Fibroblast of pulmonary artery (primary cell): ENCODE measurements at places on chromosomes 1 and 21.

DNA sequence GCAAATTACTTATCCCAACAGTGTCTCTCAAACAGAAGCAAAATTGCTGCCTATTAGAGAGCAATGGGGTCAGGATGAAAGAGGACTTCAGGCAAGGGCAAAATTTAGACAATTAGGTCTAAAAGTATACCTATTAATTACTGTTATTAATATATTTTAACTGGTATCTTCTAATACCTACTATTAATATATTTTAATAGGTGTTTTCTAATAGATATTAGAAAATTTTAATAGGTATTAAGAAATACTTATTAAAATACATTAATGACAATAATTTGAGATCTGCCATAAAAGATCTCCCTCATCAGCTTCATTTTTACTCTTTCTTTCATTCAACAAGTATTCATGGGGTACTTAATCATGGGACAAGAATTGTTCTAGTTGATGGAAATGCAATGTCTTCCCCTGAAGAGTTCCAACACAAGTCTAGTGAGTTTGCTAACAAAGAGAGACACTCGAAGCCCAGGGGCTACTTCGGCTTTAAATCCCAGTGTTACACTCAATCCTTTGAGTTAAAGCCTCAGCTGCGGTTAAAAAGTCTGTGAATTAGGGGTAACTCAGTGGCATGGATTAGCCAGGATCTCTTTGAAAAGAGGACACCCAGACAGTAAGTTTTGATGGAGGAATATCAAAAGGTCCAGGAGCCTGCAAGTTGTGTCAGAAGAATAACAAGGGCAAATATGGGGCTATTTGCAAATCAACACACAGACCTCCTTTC, 44.1 kb downstream of the STYXL2 start:
- DNase-seq = no peak

DNA sequence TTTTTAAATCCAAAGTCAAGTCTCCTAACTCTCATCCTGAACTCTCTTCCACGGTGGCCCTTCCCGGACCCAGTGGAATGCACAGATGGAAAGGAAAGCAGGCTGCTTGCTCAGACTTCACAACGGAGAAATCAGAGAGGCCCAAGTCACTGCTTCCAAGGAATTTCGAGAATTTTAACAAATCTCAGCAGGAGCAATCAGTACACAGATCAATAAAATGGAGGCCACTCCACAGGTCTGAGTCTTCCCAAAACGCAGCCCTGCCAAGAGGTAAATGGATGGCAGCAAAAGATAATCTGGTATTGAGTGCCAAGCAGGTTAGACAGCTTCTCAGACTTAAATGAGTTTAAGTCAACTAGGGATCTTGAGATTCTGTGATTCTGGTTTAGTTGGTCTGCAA, 81.1 kb upstream of the TIAM1 start:
- DNase-seq = no peak

DNA sequence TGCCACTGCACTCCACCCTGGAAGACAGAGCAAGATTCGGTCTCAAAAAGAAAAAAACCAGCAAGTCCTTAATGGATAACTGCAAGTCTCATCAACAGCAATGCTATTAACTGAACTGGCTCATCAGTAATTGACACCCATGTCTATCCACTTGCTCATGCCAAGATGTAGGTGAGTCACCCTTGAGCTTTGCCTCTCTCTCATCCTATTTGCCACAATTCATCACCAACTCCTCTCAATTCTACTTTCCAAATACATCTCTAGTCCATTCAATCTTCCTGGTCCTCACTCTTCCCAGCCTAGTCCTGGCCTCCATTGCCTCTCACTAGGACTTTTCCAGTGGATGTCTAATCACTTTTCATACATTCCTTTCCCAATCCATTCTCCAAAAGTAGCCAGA, 103.7 kb upstream of the PRMT6 start:
- DNase-seq = no peak

GRCh38 chr21:41612674-41613532, 104.9 kb upstream of the TMPRSS2 start:
- DNase-seq = peak; percentile 96

- DNase-seq = peak; percentile 89
These were observed 14.3 kb upstream of the SKI start for GRCh38 chr1:2213576-2214505.

DNA sequence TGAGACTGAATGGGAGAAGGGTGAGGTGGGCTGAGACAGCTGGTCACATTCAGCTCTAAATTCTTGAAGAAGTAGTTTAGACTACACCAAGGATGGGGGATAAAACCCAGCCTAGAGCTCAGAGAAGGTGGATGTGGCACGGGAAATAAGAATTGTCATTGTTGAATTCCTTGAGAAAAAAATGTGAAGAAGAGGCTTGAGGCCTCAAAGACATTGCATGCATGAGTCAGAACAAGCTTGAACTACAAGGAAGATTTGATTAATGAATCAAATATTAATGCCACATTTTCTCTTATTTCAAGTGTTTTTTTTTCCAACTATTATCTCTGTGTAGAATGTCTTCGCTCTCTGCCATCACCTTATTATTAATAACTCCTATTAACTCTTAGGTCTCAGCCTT, 58.9 kb downstream of the MAP3K7CL start:
- no peak for DNase-seq

- no peak for DNase-seq
These were observed 11.7 kb upstream of the EPHA2 start for GRCh38 chr1:16167331-16168143.

DNA sequence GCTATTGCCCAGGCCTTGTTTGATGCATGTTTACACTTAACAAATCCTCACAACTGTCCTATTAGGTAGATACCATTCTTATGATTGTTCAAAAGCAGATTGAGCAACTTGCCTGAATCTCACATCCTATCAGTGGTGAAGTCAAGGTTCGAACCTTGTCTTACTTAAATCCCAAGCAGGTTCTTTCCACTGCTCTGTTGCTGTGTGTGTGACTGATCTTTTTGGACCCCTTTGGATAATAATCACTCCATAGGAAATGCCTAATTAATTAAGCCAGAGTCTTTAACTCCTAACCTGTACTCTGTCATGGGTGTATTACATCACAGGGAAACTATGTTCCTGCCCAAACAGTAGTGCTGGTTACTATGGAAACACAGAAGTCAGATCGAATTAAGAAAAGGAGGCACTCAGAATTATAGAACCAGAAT, 84.2 kb downstream of the SPATA46 start:
- peak; percentile 39 for DNase-seq

DNA sequence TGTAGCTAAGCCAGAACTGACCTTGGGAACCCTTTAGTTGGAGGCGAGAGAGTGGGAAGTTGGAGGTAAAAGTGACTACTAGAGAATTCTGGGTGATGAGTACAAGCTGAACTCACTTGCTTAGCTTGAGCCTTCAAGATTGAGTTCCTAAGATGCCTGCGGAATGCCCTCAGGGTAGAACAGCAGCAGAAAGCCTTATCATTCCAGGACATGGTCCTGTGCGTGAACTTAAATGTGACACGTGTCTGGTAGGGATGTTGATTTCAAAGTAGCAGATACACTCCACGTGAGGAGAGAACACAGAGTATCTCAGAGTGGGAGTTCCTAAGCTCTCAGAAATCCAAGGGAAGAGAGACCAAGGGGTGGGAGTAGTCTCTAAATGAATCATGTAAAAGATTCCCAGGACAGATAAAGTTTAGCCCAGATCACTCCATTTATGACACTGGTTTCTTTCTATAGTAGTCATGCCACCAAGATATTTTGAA, 60.1 kb downstream of the KCNK1 start:
- DNase-seq = no peak

- no peak for DNase-seq
These were observed 4.0 kb downstream of the KDM1A start for GRCh38 chr1:23023174-23023845.

GRCh38 chr1:107871259-107871658, 93.7 kb downstream of the VAV3 start:
- DNase-seq = no peak

DNA sequence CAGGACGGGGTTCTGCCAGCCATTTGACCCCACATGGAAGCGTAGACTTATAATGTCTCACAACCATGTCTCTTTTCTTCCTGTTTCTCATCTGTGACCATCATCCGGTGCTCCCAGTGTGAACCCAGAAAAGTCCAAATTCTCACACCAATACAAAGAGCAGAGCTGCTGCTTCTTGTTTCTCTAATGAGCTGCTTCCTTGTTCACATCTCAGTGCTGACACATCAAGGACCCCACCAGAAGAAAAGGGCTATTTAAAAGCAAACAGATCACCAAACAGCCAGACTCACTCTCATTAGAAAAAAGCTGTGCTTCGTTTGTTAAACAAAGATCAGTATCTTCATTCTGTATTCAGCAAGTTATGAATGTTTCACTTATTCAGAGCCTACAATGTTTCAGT, 835 bp upstream of the LCE1D start:
- no peak for DNase-seq

DNA sequence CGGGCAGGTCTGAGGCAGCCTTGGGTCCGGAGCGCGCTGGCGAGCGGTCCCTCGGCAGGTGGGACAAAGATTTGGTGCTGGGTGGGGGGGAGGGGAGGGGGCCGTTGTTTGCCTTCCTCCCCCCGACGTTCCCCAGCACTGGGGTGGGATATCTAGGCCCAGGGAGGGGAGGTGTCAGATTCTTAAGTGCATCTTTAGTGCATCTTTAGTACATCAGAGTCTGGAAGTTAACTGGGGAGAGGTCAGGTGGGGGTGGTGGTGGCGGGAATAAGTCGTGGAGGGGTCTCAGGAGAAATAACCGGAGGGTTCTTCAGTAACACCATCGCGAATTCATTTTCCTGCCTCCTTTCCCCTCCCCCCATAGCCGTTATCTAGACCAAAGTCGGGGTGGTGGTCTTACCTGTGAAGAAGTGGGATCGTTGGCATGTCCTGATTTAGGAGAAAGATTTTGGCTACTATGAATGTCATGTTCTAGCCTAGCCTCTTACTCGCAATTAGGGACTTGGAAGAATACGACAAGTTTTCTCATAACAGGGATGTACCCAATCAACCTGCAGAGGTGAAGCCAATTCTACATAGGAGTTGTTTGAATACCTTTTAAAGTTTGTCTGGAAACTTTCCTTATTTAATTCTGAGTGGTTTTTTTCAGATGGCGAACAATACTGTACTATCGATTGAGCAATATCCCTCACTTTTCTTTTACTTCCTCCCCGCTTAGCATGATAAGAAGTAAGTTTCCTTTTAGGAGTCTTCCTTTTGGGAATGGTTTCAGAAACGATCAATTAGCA, 886 bp downstream of the ZMYM4 start:
- peak; percentile 39 for DNase-seq

GRCh38 chr1:92464588-92465255, 22.0 kb downstream of the GFI1 start:
- no peak for DNase-seq

GRCh38 chr1:30598571-30599114, 124.7 kb downstream of the MATN1 start:
- DNase-seq = no peak

DNA sequence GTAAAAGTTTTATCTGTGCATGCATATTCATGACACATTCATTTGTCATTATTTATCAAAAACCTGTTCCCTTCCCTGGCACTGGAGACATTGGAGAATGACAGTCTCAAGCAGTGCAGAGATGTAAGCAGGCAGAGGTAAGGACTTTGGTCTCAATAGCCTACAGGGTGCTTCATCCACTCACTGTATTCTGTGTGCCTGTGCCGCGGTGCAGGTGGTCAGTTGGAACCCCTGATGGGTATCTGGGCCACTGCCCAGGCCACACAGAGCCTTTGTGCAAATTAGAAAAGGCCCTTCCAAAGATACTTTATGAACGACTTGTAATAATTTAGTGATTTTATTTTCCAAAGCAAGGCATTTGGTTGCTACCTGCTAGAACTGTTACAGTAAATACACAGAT, 44.0 kb downstream of the CDC42 start:
- no peak for DNase-seq

GRCh38 chr1:170669107-170669445, 5.1 kb downstream of the PRRX1 start:
- no peak for DNase-seq

- DNase-seq = no peak
These were observed 31.9 kb downstream of the PRDM15 start for GRCh38 chr21:41847066-41847804.

DNA sequence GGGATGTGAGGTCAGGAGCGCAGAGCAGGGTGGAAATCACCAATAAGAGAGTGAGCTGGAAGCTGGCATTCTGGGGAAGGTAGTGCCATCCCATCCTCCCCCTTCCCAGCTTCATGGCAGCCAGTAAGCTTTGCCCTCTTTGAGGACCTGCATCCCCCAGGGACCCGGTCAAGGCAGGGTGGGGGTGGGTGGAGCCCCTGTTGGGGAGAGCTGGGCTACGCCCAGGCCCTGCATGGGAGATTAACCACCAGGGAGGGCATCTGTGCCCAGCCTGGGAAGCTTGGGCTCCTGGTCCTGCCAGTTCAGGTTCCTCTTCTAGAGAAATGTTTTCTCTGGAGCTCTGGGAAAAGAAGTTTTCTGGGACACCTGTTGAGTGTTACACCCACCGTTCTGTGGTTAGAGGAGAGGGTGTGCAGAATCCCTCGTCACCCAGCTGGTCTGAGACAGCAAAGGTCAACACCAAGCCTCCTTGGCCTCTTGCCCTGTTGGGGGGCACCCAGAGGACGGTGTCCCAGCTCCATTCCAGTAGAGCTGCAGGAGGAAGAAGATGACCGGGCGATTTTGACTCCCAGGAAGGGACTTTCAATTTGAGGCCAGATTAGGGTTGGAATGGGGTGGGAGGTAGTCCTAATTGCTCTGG, 30.1 kb upstream of the TENT5C start:
- no peak for DNase-seq

DNA sequence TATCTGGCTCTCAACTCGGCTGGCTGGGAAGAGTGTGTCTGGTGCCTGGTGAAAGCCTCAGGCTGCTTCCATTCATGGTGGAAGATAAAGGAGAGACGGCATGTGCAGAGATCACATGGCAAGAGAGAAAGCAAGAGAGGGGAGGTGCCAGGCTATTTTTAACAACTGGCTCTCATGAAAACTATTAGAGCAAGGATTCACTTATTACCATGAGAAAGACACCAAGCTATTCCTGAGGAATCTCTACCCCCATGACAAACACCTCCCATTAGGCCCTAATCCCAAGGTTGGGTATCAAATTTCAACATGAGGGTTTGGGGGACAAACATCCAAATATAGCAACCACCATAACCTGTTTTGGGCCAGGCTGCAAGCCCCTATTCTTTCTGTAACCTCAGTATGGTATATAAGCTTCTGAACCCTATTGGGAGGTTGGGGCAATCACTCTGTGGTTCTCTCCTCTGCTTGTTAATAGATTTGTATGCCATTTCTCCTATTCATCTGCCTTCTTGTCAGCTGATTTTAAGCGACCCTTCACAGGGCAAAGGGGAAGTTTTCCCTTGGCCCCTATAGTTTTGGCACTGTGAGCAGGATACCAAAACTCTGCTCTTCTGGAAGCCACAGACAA, 179.0 kb upstream of the TNR start:
- DNase-seq = no peak

DNA sequence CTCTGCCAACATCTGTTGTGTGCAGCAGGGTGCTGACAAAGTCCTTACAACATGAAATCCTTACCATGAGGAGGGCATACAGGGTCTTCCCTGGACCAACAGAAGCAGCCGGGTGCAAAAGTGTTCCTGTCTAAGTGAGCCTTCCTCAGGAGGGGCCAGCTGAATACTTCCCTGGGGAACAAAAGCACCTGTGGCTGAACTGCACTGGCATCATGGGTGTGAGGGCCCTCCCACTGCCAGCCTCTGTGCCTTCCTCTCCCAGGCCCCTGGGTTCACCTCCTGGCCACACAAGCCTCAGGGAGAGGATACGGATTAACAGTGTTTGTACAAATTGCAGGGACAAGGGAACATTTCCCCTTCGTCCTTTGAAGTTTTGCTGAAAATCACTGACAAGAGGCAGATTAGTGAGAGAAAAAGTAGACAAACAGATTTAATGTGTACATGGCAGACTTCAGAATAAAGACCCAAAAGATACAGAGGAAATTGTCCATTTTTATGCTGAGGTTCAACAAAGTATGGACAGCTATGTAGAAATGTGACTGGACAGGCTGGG, 91.0 kb upstream of the PPM1J start:
- DNase-seq = no peak
